ENCODE measurements at places on chromosomes 3 and 15. TPM values are rescaled to one million over a fixed set of nuclear protein-coding genes. Genes with fewer than 3 reads are reported as not detected.

DNA sequence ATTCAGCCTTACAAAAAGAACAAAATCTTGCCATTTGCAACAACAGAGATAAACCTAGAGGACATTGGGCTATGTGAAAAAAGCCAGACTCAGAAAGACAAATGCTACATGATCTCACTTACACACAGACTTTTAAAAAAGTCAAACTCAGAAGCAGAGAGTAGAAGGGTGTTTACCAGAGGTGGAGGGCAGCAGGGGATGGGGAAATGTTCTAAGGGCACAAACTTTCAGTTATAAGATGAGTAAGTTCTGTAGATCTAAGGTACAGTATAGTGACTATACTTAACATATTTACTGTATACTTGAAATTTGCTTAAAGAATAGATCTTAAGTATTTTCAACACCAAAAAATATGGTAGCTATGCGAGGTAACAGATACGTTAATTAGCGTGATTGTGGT, 3.0 kb downstream of the MYEF2 start:
- DNase-seq, result no peak

- no peak for DNase-seq
Measured at GRCh38 chr15:40233727-40234577, 4.9 kb upstream of the PAK6 start.

GRCh38 chr3:141412087-141412935, 44.0 kb downstream of the ZBTB38 start:
- peak; percentile 47 for DNase-seq

GRCh38 chr15:38252481-38253350, at the start of gene SPRED1:
SPRED1 (plus strand) TSS chr15:38252836; CDS start chr15:38253186, 350 bp downstream.
- DNase-seq, result peak; percentile 86

DNA sequence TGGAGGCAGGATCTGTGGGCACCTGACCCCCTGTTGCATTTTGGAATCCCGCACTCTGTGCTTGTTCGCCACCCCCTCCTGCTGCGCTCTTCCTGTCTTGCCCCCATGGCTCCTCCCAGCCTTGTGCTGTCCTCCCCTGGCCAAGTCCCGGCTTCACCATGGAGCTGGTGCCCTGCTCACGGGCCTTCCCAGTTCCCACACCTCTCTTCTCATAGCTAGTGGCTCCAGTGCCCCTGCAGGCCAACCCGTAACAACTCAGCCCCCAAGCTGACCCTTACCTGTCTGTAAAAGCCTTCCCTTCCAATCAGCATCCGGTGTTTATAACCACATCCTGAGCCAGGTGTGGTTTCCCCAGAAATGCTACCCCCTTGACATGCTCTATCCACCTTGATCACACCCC, 407.7 kb upstream of the C2CD4B start:
- no peak for DNase-seq

DNA sequence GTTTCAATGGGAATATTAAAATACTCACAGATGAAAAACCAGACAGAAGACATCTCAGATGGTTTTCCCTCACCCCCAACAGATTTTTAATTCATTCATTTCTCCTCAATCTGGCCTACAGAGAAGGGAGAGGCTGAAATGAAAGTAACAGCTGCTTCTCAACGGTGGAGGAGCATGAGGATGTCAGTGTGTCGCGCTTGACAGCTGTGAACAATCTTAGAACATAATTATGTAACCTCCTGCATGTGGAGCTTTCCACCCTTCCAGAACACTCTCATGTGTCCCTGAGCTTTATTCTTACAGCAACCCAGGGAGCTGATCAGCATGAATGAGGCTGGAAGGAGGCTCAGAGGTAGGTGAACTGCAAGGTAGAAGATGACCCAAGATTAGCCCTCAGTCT, 52.7 kb downstream of the MB21D2 start:
- DNase-seq, result no peak

- no peak for DNase-seq
Measured at GRCh38 chr3:191531434-191531972, 70.5 kb downstream of the PYDC2 start.

GRCh38 chr15:101827257-101827656, 15.3 kb downstream of the OR4F15 start:
- DNase-seq, result no peak

GRCh38 chr15:41292521-41292920, 39.9 kb downstream of the OIP5 start:
- DNase-seq, result no peak

- no peak for DNase-seq
Measured at GRCh38 chr3:9420850-9421549, 23.6 kb downstream of the SETD5 start.

- DNase-seq, result no peak
Measured at GRCh38 chr15:82146990-82147461, 101.2 kb upstream of the MEX3B start.

GRCh38 chr3:57131210-57131588, 34.0 kb downstream of the IL17RD start:
- no peak for DNase-seq

- no peak for DNase-seq
Measured at GRCh38 chr15:74396146-74396438, 28.6 kb upstream of the CYP11A1 start.

GRCh38 chr3:191382661-191383060, 52.3 kb upstream of the UTS2B start:
- no peak for DNase-seq

DNA sequence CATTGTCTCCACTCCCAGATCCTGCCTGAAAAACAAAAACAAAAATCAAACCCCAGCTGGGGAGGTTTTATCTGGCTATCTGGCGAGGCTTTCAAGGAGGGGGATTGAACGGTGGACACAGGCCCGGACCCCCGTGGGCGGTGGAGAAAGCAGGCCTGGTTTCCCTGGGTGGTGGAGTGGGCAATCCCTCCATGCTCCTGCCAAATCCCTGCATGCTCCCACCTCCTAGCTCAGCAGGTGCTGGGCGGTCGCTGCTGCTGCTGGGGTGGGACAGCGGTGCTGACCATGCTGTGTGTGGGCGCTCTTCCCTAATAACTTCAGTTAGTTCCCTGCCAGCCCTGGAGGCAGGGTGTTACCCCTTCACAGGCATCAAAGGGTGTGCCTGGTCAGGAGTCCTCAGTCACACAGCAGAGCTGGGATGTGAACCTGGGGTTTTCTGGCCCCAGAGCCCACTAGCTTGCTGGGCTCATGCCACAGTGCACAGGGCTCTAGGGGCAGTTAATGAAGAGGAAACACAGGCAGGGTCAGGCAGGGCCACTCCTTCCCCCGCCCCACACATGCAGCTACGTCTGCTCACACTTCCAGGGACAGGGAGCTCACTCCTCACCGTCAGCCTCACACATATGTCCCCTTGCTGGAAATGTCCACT, 15.9 kb upstream of the PLXND1 start:
- DNase-seq, result no peak

DNA sequence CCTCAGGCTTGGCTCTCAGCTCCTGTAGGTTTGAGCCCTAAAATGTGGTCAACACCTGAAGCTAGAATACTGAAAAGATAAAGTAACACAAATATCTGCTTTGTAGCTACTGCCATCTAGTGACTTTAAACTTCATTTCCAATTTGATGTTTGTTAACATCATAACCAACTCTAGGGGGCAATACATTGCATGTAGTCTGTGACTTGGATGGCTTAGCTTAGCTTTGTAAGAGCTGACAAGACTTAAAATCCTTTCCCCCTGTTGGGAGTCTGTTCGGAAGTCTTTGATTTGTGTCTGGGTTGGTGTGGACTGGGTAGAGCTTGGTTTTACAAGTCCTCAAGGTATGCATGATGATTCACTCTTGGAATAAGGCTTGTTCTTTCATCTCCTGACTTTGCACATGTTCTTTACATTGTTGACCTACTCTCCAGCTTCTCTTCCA, 51.7 kb downstream of the SCN11A start:
- no peak for DNase-seq

DNA sequence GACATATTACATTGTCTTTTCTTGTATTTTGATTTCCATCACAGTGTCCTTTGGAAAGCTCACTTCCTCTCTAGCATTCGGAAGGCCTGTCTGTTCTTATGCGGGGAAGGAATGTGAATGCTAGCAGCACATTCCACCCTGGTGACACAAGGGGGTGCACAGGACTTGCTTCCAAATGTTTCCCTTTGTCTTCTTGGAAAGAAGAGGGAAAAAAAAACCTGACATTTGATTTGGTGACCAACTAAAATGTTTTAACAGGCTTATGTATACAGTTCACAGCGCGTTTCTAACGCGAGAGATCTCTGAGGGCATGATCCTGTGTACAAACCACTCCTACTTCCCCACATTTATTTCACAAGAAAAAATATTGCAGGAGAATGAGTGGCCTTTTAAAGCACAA, 107.6 kb upstream of the FXR1 start:
- no peak for DNase-seq

GRCh38 chr15:25897658-25898057, 34.5 kb upstream of the ATP10A start:
- no peak for DNase-seq

DNA sequence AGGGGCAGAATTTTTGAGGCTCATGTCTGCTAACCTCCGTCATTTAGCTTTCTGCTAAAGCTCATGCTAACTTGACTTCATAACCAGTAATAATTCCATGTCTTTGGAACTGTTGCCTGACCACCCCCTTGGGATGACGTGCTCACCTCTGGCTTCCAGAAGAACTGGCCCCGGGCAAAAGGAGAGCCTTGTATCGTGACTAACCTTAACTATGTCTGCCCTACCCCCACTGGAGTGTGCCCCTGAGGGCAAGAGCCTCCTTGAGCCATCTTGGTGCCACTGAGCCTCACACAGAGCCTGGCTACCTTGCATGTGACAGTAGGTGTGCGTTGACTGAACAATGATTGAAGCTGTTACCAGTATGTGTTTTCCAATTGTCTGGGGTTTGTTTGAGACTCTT, 4.7 kb downstream of the LRRK1 start:
- no peak for DNase-seq

GRCh38 chr3:117201901-117202774, 492.6 kb downstream of the TUSC7 start:
- no peak for DNase-seq

- DNase-seq, result no peak
Measured at GRCh38 chr3:136186344-136186743, 9.8 kb downstream of the MSL2 start.

DNA sequence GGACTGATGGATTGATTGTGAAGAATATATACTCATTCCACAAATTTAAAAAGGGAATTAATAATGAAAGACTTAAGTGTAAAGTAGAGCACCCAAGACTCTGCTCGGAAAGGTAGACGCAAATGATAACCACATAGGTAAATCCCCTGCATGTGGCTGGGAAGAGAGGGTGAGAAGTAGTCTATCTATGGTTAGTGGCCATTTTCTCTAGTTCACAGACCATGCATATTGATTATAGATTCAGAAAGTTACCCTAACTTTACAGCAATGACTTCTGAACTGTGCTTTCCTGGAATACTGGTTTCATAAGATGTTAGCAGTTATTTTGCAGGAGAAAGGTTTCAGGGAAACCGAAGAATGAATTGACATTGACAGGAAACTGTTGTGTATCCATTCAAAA, 51.7 kb downstream of the CASR start:
- no peak for DNase-seq

GRCh38 chr3:43023746-43024145, 44.6 kb downstream of the GASK1A start:
- no peak for DNase-seq

- no peak for DNase-seq
Measured at GRCh38 chr3:21484057-21484827, 266.8 kb downstream of the ZNF385D start.

- no peak for DNase-seq
Measured at GRCh38 chr3:104907507-104907906, 459.2 kb upstream of the ALCAM start.

- DNase-seq, result peak; percentile 89
Measured at GRCh38 chr15:63502843-63503738, 1.3 kb upstream of the USP3 start.

- DNase-seq, result no peak
Measured at GRCh38 chr3:112496366-112497067, 2.8 kb downstream of the BTLA start.

- DNase-seq, result no peak
Measured at GRCh38 chr15:89633585-89633984, 21.7 kb downstream of the KIF7 start.

DNA sequence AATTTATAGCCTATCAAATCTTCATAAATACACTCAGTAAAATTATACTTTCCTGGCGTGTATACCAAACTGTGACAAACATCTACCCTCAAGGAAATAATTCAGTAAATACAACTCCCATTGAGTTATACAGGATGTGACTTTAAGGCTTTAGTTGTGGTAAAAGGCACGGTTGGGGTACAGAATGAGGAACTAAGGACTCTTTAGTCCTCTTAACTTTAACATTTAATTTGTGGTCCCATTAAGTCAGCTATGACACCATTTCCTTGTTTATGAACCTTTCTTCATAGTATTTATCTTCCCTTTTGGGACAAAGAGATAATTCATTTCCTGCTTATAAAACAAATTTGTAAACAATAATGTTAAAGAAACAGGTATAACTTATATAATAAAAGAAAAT, 30.2 kb downstream of the IFT80 start:
- no peak for DNase-seq

DNA sequence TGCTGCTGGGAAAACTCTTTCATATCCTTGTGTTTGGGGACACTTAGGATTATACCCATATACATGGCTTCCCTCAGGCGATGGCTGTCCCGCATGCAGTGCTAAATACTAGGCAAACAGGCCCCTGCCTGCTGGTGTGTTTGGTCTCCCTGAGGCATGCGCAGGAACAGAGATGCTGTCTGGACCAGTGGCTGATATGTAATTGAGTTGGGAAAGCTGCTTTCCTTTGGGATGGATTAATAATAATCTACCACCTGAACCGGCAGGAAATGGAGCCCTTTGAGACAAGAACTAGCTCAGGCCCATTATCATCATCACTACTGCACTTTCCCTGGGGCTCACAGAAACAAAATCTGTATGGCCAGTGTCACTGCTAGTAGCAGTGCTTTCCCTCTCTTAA, 18.0 kb downstream of the ZDHHC3 start:
- DNase-seq, result no peak

DNA sequence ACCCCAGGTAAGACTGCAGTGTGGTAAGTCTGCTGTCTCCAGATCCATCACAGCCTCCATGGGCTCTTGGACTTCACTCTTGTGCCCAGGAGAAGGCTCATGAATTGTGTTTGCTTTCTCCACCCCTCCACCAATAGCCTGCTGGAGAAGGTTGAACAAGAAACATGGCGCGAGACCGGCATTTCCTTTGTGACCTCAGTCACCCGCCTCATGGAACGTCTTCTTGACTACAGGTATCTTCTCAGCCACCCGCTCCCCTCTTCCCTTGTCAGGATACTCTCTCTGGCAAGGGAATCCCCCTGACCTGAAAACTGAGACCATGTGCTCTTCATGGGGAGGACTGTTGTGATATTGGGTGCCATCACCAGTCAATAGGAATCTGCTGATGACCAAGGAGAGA, 52.1 kb upstream of the MANF start:
- no peak for DNase-seq

GRCh38 chr3:56185827-56186226, 282.4 kb downstream of the ERC2 start:
- no peak for DNase-seq

- DNase-seq, result no peak
Measured at GRCh38 chr15:26372706-26373105, 400.2 kb downstream of the GABRB3 start.

Gene B3GALNT1
- 56.3 TPM for total RNA-seq

Gene THAP10
- total RNA-seq, result 4.7 TPM

Gene GAP43
- 0.25 TPM for total RNA-seq

Gene TMCO5A
- total RNA-seq, result not detected

Gene CPB1
- not detected for total RNA-seq

Gene FOXB1
- not detected for total RNA-seq

Gene TLR9
- 0.17 TPM for total RNA-seq

Gene CCR1
- total RNA-seq, result 2.4 TPM

Gene TRPM1
- total RNA-seq, result not detected

Gene GNAT1
- total RNA-seq, result not detected

Gene ASB14
- total RNA-seq, result 14.1 TPM

Gene RFT1
- total RNA-seq, result 8.5 TPM

Gene GOLGA8J
- total RNA-seq, result not detected

Gene ZNF106
- total RNA-seq, result 558 TPM
